ENCODE measurements at places on chromosomes 2 and 18. TPM values are rescaled to one million over a fixed set of nuclear protein-coding genes. Genes with fewer than 3 reads are reported as not detected.

ZNF521 gene
- 107 TPM for total RNA-seq

LRP2 gene
- total RNA-seq, result not detected

KCTD1 gene
- 10.6 TPM for total RNA-seq

VIT gene
- 0.76 TPM for total RNA-seq

ZRANB3 gene
- 8.1 TPM for total RNA-seq

TEX44 gene
- total RNA-seq, result not detected

SLC16A14 gene
- total RNA-seq, result 0.46 TPM

PRSS56 gene
- total RNA-seq, result not detected

FTCDNL1 gene
- under 0.01 TPM for total RNA-seq

CTAGE1 gene
- total RNA-seq, result not detected

GCKR gene
- 3.2 TPM for total RNA-seq

BUB1 gene
- 35.7 TPM for total RNA-seq

RTP5 gene
- not detected for total RNA-seq

ARHGAP28 gene
- total RNA-seq, result 27.2 TPM

ZNF804A gene
- under 0.01 TPM for total RNA-seq

KANSL1L gene
- 7.5 TPM for total RNA-seq

ASIC4 gene
- total RNA-seq, result not detected

ASTL gene
- total RNA-seq, result not detected

EPHA4 gene
- 25.3 TPM for total RNA-seq

AP1S3 gene
- total RNA-seq, result 1.3 TPM

REG3G gene
- total RNA-seq, result not detected

IAH1 gene
- 55.0 TPM for total RNA-seq

CDK15 gene
- total RNA-seq, result 0.30 TPM

OSR1 gene
- total RNA-seq, result not detected

VWC2L gene
- total RNA-seq, result not detected

RGPD8 gene
- 16.3 TPM for total RNA-seq

TXNDC2 gene
- not detected for total RNA-seq

RTTN gene
- total RNA-seq, result 16.0 TPM

MTX2 gene
- 38.3 TPM for total RNA-seq

OTX1 gene
- total RNA-seq, result under 0.01 TPM

FBXO15 gene
- total RNA-seq, result 0.15 TPM
